ENCODE measurements at places on chromosomes 2 and 18.

- peak; percentile 15 for DNase-seq
These were observed 57.2 kb downstream of the COBLL1 start for GRCh38 chr2:164784376-164784775.

DNA sequence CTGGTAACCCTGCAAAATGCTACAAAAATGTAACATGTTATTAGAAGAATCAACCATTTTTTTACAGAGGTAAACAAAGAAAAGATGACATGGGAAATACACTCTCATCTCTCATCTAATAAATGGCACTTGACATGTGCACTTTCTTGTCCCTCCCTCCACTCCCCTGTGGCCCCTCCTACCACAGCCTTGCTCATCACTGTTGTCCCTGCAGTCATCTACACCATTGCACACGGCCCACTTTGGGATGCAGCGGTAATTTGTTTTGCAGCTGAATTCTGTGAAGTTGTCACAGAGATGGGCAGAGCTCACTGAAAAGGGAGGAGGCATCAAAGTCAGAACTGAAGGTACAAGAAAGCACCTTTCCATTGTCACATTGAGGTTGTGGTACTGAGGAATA is 103.6 kb downstream of the DHRS9 start:
- DNase-seq = no peak

- DNase-seq = no peak
These were observed 27.0 kb downstream of the MRPL33 start for GRCh38 chr2:27798486-27798885.

DNA sequence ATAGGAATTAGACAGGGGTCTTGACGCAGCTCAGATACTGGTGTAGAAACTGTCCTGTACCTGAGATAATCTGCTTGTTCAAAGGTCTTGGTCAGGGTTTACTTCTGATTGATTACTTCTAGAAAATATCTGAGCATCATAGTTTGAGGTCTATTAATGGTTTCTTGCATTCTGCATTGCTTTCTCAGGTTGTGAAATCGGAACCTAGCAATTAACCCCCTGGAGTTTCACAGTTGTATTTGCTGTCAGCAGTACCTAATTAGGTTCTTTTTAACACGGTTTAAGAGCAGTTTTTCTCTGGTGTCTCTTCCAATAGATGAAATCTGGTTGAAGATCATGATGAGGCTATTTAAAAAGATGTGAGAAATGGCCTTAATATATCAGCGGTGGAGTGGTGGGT is 428.6 kb upstream of the SYT4 start:
- DNase-seq = no peak

DNA sequence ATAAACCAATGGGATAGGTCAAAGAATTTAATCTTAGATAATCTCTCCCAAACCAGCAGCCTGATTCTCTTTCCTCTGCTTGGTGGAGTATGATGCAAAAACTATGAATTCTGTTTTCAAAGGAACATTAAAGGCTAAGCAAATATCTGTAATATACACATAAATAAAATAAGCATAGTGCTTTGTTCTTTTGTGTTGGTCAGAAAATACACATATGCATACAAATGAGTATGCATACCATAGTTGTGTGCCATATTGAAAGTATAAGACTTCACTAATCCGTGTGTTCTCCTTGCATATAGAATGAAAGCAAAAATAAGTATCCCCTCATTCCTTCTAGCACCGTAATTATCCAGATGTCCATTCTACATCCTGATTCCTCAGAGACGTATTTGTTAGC is 1949.7 kb upstream of the CELF4 start:
- DNase-seq = no peak

GRCh38 chr18:32956591-32957315 is 183.9 kb upstream of the KLHL14 start:
- no peak for DNase-seq

GRCh38 chr2:71003396-71003795 is 8.7 kb upstream of the TEX261 start:
- no peak for DNase-seq

- no peak for DNase-seq
These were observed 23.8 kb downstream of the SNORC start for GRCh38 chr2:232893834-232894233.

GRCh38 chr18:76955524-76956170 is 133.3 kb downstream of the ZNF236 start:
- DNase-seq = no peak

- DNase-seq = no peak
These were observed 9.8 kb downstream of the RMDN2 start for GRCh38 chr2:37934591-37935513.

DNA sequence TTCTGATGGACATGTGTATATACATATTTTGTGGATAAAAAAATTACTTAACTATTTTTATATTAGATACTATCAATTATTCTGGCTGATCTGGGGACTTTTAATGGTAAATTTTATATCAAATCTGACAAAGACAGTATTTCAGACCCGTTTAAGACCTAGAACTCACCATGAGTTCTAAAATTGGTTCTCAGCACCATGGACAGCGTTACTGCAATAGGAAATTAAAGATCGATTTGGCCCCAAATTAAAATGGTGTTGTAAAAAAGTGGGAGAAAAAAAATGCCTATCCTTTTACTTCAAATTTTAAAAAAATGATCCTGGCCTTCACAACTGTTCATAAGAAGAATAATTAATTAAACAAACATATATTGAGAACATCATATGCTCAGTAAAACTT is 919 bp upstream of the SCN2A start:
- no peak for DNase-seq

DNA sequence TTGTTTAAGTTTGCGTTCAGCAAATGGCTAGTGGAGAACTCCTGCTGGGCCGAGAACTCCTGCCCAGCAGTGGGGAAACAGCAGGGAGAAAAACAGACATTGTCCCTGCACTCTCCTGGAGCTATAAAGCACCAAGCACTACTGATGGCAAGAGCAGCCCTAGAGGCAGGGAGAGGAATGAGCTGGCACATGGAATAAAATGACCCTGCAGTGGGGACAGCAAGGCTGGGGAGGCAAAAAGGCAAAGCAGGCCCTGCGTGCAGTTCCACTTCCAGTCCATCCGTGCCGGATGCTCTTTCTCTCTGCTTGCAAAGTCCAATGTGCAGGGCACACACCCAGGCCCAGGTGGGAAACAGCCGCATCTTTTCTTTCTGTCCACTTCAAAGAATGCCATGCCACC is 415.5 kb downstream of the LRATD1 start:
- DNase-seq = no peak

GRCh38 chr2:53969968-53970723 is 647 bp downstream of the PSME4 start:
- DNase-seq = peak; percentile 52

DNA sequence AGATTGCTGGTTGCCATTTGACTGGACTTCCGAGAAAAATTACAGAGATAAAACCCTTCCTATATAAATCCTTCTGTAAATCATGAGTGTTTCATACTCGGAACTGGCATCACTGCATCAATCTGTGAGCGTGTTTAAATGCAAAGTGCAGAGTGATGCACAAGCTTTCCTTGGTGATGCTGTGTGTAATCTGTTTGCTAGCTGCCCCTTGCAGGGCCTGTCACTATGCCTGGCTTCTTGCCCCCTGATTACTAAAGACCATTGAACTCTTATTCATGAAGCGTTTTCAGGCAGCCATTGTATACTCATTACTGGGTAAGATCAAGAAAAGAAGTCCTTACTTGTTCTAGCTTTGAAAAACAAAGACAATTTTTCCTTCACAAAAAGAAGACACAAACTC is 266.9 kb upstream of the FANCL start:
- DNase-seq = no peak

GRCh38 chr2:172978063-172978383 is 97.6 kb upstream of the MAP3K20 start:
- no peak for DNase-seq

GRCh38 chr2:71045865-71046548 is 22.4 kb upstream of the NAGK start:
- no peak for DNase-seq

GRCh38 chr2:212385241-212385640 is 153.4 kb downstream of the ERBB4 start:
- DNase-seq = no peak

- no peak for DNase-seq
These were observed 41.2 kb upstream of the REG3A start for GRCh38 chr2:79200762-79201161.

DNA sequence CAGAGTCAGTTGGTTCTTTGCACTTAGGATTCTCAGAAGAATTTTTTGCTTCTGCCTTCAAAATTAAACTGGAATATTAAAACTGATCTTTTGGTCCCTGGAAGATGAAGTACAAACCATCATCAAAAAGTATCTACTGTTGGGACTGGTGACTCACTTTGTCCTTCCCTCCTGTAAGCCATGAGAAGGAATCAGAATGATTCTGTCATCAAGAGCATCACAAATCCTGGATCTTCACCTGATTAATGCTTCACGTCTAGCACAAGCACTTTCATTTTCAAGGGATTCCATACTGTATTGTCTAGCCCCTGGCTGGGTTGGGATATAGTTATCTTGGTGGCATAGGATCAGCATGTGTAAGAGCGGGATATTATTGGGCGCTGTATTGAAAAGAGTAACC is 69.3 kb upstream of the CYP1B1 start:
- no peak for DNase-seq

DNA sequence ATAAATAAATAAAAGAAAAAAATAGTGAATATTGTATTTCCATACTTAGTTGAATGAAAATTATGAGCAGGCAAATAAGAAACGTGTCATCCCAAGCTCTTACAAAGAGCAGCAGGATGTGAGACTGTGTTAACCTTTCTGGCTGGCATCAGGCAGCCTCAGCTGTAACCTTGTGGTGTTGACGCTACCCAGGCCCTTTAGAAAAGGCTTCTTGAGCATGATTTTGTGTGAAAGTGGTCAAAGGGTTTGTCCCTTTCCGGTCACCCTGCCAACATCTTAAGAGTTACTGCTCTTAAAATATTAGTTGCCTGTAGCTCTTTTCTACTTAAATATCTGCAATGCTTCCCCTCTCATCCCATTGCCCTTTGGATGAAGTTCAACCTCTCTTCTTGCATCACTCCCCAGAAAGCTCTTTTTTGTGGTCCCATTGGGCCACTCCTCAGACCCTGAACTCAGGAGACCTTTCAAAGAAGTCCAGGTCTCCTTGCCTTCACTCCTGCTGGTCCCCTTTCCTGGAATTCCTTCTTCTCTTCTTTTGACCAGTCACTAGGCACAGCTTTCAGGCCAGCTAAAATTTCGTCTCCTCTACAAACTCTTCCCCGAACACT is 35.0 kb downstream of the RHOB start:
- no peak for DNase-seq
